ENCODE measurements at places on chromosomes 1 and 21.

DNA sequence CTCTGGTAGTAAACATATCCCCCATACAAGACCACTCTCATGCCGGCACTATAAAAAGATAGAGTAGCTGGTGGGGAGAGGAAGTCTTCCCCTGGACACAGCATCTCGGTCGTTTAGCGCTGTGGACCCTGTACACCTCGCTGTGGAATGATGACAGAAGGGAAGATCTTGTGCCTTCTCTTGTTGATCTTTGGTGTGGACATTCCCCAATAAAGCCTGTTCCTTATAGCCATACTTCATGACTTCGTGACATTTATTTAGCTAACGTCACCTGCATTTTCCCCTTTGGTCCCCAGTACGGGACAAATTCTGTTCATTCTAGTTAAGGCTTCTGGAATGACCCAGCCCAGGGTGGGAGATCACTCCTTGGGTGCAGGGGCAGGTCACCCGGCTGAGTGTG, 24.9 kb upstream of the MAP10 start:
- DNase-seq, result no peak

- no peak for DNase-seq
Observed at GRCh38 chr1:177310326-177310725, 139.6 kb downstream of the BRINP2 start.

GRCh38 chr1:54619749-54620148, 3.6 kb downstream of the FAM151A start:
- no peak for DNase-seq

GRCh38 chr1:13898406-13898805, 198.4 kb downstream of the PRDM2 start:
- DNase-seq, result no peak

- DNase-seq, result no peak
Observed at GRCh38 chr1:48772211-48772610, 4.5 kb downstream of the BEND5 start.

GRCh38 chr1:230215529-230215928, 148.5 kb downstream of the GALNT2 start:
- no peak for DNase-seq

DNA sequence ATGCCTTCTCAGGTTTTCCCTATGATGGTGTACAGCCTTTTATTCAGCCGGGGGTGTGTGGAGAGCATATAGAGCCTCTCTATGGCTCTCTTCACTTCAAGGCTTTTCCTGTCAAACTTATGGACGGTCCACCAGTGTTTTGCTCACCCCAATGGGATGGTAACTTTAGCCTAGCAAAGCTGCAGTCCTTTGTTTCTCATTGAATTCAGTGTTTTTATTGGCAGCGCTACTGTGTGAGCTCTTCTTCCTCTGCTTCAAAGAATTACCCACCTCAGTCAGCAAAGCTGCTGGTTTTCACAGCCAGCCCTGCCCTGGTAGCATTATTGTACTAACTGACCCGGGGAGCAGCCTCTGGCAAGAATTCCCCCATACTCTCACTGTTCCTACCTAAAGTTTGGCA, 145.3 kb upstream of the RRP15 start:
- no peak for DNase-seq

DNA sequence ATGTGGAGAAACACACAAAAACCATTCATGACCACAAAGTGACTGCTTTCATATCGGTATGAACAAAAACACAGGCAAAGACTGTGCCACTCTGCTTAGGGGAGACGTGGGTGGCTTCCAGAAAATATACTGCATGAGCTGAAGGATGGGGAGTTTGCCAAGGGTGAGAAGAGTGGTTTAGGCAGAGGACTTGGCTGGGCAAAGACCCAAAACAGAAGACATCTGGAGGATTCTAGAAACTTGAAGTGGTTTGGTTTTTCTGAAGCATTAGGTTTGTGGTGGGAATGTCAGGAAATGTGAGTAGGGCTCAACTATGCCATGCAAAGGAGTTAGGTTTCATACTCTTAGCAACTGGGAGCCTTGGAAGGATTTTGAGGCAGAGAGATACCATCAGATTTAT, 26.6 kb upstream of the DNM3 start:
- DNase-seq, result no peak

DNA sequence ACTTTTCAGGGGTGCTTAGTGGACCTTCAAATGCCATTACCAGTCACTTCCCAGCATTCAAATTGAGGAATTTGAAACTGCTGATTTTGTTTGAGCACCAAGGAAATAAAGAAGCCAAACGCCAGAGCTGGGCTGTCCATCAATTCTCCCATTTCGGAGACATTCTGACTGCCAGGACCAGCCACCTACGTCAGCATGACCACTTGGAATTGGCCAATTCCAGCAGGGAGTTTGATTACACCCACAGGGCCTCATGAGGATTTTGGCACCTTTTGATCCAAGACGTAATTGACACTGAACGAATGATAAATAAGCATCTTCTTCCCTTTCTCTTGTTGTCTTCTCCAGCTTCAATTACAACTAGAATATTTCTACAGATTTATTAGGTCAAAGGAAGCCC, 40.2 kb downstream of the GREM2 start:
- no peak for DNase-seq

- DNase-seq, result no peak
Observed at GRCh38 chr1:152959801-152960451, 10.5 kb upstream of the SPRR4 start.

DNA sequence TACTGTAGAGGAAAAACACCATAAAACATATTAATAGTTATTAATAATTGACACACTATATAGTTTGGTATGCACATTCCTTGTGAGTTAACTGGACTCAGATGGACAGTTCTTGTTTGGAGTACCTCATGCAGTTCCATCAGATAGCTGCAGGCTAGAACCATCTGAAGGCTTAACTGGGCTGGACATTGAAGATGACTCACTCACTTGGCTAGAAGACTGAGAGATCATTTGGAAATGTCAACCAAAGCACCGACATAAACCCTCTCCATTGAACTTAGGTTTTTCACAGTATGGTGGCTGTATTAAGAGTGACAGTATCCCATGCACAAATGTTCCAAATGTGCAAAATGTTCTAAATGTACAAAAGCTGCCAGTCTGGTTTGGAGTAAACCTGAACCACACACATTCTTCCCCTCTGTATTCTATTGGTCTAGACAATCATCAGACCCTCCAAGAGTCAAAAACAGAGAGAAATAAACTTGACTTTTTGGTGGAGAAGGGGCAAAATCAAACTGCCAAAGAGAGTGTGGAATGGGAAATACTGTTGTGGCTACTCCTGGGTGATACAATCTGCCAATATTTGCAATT, 708.4 kb downstream of the KCNT2 start:
- DNase-seq, result no peak

GRCh38 chr1:173478094-173478674, 1.0 kb downstream of the PRDX6 start:
- DNase-seq, result peak; percentile 86

DNA sequence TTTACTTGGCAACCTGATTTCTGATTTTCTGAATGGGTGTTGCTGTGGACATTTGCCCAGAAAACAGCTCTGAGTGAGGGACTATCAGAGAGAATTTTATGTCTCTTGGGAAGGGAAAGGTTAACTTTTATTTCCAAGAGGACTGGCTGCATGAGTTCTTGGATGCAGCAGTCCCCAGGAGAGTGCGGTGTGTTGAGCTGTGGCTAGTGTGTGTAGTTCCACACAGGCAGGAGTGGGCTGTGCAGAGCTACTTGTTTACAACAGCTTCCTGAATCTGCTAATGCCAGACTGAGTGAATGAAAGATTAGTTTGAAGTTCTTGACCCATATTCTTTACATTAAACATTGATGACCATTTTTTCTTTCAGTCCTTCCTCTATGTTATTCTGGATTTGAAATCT, 41.0 kb upstream of the APOBEC4 start:
- DNase-seq, result no peak

DNA sequence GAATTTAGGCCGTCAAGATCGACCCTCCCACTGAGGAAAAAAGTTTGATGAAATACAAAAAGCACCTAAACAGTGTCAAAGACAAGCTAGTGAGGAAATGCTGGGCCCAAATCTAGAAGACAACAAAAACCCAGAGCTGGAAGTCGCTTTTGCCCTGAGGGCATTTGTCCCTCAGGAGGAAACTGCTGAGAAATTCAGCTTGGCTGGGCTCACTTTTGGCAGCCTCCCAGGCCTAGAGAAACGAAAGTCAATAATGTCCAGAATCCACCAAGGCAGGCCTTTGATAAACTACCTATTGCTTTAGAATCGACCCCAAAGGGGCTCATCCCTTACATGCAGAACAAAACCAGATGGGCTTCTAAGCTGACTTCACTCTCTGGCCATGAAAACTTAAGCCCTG, 38.9 kb downstream of the SYT2 start:
- DNase-seq, result no peak

DNA sequence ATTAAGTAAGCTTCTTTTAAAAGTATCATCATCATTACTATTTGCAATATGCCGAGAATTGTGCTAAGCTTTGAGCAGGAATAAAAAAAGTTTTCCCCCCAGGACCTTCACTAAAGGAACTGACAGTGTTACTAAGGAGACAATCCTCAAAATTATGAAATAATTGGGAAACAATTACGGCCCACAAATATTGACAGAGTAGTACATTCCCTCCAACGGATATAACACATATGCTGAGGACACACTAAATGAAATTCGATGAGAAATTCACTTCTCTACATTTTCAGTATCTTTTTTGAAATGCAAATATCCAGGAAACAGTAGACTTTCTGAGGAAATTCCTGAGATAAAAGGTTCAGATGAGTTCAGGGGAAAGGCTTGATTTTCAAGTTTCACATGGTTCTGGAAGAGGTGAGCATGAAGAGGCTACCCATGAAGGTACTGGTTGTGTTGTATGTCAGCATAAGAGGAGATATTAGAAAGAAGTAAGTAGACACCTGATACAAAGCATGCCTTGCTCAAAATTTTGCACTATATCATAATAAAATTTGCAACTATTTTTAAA, 171.2 kb upstream of the NR5A2 start:
- DNase-seq, result peak; percentile 18

DNA sequence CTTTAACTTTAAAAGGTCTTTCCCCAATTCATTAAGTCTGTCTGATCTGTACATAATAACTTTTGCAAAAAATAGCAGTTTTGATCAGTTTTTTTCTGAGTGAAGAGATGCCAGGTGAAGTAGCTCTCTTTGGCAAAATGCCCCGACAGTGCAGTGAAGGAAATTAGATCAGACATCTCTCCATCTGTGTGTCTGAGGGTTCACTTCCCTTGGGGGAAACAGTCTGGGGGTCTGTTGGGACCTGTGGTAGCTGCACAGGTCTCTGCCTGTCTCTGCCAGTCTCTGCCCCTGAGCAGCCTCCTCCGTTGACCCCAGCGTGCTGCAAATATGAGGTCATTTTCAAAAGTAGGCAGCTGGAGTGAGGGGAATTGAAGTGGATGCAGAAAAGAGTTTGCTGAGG, 54.5 kb downstream of the TBCE start:
- DNase-seq, result no peak
